Right forelimb (tissue), 1 donor: ENCODE measurements at places on chromosomes 3 and 15.

DNA sequence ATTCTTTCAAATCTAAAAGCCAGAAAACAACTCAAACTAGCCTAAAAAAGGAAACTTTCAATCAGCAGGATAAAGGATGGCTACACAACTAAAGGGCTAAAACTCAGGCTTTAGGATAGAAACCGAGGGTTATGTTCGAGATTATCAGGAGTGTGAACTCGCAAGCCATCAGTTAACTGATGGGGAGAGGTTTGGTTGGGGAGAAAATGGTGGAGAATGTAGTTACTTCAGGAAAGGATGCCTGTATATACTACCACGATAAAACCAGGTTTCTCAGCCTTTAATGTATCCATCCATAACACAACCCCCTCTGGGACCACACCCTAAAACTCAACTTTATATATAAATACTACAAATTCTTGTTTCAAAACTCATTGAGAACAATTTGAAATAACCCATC lies 22.2 kb downstream of the TRA2B start:
- DNase-seq, result no peak

- DNase-seq, result no peak
Observed at GRCh38 chr3:17047162-17047561, 162.4 kb downstream of the PLCL2 start.

DNA sequence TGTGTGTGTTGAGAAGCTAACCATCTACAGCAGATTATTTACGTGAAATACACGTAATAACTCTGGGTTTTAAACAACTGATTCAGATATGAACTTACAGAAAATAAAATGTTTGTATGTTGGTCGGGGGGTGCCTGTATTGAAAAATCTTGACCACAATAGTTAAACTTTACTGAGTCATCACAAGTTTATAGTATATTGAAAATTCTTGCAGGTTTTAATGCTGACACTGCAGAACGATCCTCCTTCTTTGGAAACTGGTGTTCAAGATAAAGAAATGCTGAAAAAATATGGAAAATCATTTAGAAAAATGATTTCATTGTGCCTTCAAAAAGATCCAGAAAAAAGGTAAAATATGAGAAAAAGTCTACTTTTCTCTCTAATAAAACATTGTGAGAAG lies 41.3 kb upstream of the SLC22A13 start:
- DNase-seq, result no peak

DNA sequence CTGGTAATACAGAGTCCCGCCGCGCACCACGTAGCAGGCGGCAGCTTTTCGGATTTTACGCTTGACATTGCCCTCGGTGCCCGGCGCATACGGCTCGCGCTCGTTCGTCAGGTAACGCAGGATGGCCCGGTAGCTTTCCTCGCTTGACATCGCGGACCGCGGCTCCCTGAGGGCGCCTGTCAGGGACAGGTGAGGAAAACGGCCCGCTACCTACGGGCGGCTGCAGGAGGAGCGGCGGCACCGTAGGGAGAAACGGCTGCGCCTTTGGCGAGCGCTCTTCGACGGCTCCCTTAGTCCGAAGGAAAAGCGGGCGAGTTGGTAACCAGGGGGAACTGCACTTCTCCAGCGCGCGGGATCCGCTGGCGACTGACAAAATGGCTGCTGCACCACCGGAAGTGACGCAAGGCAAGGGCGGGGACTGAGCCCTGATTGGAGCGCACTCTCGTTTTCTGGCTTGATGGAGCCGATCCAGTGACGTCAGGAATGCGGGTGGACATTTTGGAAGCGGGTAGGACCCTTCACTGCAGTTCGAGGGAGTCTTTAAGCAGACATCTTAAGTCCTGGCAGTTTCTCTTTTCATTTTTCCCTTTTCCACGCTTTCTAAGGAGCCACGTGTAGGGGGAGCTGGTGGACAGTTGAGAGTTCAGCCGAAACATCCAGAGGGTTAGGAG lies at the start of gene ZBTB11:
Gene ZBTB11 (minus strand): TSS at position 368 of the 671 bp plus-strand sequence. CDS start 218 bp downstream, at position 150.
- DNase-seq, result peak; percentile 100

DNA sequence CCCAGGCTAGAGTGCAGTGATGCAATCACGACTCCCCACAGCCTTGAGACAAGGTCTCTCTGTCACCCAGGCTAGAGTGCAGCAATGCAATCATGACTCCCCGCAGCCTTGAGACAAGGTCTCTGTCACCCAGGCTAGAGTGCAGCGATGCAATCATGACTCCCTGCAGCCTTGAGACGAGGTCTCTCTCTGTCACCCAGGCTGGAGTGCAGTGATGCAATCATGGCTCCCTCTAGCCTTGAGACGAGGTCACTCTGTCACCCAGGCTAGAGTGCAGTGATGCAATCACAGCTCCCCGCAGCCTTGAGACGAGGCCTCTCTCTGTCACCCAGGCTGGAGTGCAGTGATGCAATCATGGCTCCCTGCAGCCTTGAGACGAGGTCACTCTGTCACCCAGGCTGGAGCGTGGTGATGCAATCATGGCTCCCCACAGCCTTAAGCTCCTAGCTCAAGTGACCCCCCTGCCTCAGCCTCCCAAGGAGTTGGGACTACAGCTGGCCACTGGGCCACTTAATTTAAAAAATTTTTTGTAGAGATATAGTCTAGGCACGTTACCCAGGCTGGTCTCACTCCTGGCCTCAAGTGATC lies 26.1 kb downstream of the TFRC start:
- no peak for DNase-seq
